Epithelial cell of proximal tubule (primary cell): ENCODE measurements at places on chromosomes 2 and 18.

DNA sequence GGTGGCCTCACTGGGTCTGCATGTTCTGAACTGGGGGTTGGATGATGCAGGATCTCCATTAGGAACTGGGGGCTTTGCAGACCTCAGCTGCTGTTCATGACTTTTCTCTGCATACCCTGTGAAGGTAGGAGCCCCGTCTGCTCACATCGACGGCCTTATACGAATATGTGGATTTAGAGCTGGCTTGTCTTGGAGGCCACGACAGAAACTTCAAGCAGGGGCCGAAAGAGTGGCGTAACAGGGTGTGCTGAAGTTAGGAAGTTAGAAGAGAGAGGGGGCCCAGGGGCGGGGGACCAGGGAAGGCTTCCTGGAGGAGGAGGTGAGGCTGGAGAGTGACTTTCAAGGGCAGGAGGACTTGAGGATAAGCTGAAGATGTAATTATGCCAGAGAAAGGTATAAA is 144.9 kb downstream of the TSN start:
- no peak for DNase-seq

- DNase-seq: no peak
These were observed 336.5 kb downstream of the MEIS1 start for GRCh38 chr2:66771359-66771976.

GRCh38 chr2:149446748-149447147 is 116.4 kb downstream of the LYPD6 start:
- no peak for DNase-seq

- no peak for DNase-seq
These were observed 94.6 kb upstream of the LGALSL start for GRCh38 chr2:64359171-64359891.

DNA sequence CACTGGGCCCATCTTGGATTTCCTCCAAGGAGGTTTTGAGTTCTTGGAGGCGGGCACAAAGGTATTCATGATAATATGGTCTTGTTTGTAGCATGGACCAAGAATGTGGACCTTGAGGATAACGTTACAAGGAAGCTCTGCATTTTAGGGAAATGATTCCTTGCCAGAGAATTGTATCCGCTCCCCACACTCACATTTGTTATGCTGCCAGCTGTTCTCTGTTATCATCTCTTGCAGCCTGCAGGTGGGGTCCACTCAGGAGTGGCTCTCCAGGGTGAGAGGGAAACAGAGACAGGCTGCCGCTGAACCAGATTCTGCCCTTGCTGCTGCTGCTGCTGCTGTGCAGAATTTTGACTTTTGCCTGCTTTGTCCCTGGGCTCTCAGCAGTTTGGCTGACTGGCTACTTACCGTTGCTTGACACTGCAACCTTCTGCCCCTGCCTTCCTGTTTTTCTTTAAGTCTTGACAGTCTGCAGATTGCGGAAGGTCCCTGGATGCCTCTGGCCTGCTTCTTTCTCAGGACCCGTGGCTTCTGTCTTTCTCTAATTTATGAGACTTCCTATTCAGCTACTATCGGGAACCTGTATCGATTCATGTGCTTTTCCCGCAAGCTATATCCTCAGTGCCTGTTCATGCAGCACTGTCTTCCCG is 122.3 kb upstream of the DOCK10 start:
- no peak for DNase-seq

DNA sequence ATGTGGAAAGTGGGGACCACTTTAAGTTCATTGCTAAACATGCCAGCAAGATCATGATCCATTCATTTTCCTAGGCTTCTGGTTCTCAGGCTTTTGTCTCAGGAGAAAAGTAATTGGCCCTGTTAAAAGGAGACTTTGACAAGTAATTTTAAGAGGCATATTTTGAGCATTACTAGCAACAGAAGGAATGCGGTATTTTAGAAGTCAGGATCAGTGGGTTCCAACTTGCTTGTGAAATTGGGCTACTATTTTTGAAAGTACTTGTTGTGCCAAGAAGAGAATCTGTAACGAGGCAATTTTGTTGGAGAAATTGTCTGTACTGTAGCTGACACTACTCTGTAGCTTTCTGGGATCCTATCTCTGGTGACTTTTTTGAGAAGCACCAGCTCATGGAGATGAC is 59.4 kb downstream of the CERS6 start:
- peak; percentile 18 for DNase-seq

DNA sequence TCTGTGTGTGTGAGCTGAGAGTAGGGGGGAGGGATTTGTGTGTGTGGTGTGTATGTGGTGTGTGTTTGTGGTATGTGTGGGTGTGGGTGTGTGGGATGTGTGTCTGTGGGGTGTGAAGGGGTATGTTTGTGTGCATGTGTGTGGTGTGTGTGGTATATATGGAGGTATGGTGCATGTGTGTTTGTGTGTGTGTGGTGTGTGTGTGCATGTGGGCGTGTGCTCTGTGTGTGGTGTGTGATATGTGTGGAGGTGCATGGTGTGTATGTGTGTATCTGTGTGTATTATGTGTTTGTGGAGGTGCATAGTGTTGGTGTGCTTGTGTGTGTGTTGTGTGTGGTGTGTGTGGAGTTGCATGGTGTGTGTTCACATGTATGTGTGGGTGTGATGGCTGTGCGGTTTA is 106.0 kb downstream of the CMPK2 start:
- DNase-seq: no peak

DNA sequence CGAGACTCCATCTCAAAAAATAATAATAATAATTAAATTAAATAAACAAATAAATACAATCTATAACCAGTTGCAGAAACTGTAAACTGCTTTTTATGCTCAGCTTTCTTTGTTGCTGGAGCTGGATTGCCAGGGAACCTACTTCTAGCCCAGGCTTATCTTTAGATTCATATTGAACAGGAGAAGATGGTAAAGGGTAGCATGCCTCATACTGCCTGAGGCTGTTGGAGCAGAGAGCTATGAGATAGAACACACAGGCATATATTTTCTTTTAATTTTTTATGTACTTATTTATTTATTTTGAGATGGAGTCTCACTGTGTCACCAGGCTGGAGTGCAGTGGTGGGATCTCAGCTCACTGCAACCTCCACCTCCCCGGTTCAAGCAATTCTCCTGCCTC is 28.7 kb upstream of the EML4 start:
- DNase-seq: no peak

DNA sequence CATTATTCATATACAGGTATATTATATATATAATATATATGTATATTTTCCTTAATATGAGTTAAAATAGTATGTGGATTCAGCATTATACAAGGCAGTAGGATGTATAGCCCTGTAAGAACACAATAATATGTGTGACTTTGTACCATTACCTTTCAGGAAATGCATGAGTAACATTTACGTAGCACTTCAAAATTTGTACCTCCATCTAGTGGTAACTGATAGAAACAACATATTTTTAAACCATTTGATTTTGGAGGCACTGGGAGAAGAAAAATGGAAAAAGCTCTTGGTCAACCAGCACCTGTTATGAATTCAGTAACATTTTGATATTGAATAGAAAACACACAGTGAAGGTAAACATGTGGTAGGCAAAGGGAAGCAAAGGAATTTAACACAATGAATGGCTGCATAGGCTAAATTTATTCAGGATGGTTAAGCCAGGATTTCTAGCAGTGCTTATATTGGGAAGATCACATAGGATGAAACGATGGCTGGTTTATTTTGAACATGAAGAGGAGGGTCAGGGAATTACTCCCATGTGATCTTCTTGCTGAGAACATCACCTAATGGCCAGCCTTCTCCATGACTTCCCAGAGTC is 565.5 kb downstream of the CCDC85A start:
- DNase-seq: no peak

DNA sequence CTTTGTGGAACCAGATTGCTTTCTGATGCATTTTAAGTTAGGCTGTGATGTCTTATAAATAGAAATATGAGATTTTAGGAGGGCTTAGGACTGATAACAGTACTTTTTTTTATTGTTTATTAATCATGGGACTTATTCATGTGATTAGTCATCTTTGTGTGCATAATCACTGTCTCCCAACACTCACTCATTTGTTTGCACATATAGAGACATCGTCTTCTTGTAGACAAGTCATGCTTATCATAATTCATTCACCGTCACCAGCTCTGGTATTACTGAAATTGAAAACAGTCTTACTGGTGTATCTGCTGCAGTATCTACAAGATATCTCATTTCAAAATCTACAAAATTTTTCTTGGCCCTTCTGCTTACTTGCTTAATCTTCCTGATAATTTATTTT is 45.8 kb downstream of the WDR7 start:
- DNase-seq: no peak

GRCh38 chr2:69464575-69464974 is 27.3 kb upstream of the NFU1 start:
- DNase-seq: no peak

GRCh38 chr2:236934166-236934565 is 151.5 kb upstream of the COPS8 start:
- no peak for DNase-seq

DNA sequence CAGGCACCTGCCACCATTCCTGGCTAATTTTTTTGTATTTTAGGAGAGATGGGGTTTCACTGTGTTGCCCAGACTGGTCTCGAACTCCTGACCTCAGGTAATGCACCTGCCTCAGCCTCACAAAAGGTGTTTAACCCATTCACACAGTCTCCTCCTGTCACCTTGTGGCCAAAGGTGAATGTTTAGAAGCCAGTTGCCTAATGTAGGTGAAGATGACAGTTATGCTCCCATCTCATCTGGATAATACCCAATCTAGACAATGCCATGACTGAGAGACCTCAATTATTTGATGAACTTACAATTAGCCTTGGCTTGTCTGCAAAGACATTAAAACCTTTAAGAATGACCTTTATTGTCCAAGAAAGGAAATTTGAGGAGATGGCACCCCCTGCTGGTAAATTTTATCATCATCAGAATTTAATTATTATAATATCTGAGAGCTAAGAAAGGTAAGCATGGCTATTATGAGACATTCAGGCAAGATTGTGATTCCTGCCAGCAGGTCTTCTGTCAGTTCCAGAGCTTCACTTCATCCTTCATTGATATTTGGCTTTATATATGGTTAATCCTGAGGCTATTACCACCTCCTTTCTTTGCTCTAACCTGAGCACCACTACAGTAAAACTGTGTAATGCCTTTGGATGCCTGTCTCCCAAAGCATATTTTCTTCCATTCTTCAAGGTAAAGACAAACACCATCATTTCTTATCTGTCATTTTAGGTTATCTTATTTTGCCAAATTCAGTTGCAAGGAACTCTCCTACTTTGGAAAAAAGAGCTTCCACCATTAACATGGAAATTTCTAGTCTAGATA is 117.6 kb downstream of the FAM124B start:
- DNase-seq: peak; percentile 13

GRCh38 chr18:23569299-23570063 is 16.8 kb downstream of the NPC1 start:
- DNase-seq: no peak

- DNase-seq: no peak
These were observed 68.6 kb downstream of the LPIN1 start for GRCh38 chr2:11814979-11815510.

- DNase-seq: no peak
These were observed 114.6 kb downstream of the DOCK10 start for GRCh38 chr2:224927646-224928173.
